T follicular helper cell (primary cell): ENCODE measurements at places on chromosomes 2 and 18.

GRCh38 chr2:138637061-138637460 is 135.5 kb downstream of the SPOPL start:
- DNase-seq = no peak

GRCh38 chr18:31643003-31643402 is 41.4 kb downstream of the B4GALT6 start:
- no peak for DNase-seq

- no peak for DNase-seq
These were observed 20.1 kb downstream of the CTLA4 start for GRCh38 chr2:203887677-203888076.

GRCh38 chr18:52577795-52578194 is 237.8 kb downstream of the DCC start:
- DNase-seq = no peak

DNA sequence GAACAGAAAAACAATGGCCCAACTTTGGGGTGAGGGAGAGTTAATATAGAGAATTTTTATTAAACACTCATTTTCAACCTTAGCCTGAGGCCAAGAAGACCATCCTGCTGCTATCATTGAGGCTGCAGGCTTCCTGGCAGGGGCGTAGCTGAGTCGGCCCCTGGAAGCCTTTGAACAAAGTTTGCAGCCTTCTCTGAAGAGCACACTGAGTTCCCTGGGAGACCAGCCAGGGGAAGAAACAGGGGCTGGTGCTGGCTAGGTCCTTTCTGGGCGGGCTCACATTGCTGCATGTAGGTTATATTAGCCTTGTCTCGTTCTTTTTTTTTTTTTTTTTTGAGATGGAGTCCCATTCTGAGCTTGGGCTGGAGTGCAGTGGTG is 126.8 kb upstream of the HS6ST1 start:
- DNase-seq = no peak

GRCh38 chr2:30135541-30135940 is 11.3 kb upstream of the YPEL5 start:
- DNase-seq = no peak

- DNase-seq = no peak
These were observed 156.6 kb downstream of the INO80D start for GRCh38 chr2:205929246-205929942.

GRCh38 chr18:27094621-27095020 is 90.5 kb downstream of the CHST9 start:
- DNase-seq = no peak

DNA sequence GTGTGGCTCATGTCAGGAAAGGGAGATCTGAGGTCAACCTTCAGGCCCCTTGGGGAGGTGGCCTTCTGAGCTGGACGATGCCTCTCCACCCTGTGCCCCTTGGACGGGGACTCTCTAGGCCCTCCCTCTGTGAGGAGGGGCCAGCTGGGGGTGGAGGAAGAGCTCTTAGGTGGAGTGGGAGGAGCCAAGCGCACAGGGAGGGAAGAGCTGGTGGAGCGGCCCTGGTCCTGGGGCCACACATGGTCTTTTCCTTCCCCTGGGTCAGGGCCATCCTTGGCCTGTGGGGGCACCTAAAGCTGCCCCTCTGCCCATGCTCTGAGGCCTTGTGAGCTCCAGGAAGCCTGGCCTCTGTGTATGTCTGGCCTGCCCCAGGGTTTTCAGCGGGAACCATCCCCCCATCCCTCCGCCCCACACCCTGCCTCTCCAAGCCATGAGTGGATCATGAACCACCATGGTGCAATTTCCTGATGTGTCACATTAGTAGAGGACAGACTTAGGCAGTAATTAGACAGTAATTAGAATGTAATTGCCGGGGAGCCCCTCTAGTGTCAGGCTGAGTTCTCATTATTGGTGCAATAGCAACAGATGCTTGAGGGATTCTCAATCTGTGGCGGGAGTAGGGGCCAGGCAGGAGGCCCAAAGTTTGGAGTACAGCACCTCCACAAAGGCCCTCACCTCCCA is 63.0 kb downstream of the GLI2 start:
- no peak for DNase-seq

DNA sequence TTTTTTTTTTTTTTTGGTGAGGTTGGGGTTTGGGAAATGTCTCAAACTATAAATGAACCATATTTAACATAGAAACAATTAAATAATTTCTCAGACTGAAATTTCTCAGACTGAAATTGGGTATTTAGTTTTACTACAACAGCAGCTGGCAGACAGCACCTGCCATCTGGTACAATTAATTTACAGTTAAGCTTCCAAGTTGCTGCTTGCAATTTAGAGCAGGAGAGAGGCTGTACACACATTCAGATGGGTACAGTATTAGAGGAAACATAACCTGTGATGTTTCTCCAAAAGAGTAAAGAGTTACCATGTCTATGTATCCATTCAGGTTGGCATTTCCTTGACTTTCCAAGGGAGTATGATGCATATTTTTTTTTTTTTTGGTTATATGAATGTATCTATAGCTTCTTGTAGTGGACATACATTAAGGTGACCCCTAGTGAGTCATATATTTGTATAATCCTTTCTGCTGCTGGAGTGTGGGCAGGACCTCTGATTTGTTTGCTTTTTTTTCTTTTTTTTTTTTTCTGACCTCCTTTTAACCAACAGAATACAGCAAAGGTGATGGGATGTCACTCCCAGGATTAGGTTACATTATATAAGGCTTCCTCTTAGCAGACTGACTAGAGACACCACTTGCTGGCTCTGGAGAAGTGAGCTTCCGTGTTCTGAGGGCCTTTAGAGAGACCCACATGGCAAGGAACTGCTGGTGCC is 201.7 kb downstream of the PTH2R start:
- DNase-seq = no peak

- no peak for DNase-seq
These were observed 98.5 kb downstream of the NUP35 start for GRCh38 chr2:183222751-183223150.

DNA sequence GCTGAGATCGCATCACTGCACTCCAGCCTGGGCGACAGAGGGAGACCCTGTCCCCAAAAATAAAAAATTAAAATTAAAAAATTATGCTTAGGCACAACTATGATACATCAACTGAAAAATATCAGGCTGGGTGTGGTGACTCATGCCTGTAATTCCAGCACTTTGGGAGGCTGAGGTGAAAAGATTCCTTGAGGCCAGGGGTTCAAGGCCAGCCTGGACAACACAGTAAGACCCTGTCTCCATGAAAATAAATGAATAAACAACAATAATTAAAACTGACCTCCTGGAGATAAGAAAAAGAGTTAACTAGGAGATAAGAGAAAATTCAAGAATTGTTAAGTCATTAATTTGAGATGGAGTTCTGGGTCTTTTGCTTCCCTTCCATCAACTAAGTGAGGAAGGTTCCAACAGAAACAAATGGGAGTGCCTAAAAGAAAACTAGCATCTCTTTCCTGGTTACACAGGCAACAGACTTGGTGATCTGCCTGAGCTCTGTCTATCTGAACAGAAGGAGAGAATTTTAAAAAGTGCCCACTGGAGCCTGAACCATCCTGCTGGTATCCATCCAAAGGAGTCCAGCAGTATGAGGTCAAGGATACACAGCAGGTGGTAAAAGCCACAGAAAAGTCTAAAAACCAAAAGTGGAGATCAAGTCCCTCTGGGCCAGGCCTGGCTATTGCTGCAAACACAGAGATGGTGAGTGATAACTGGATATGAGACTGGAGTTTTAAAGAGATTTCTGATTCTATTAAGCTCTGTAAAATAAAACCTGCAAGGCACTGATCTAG is 8.8 kb downstream of the PPM1G start:
- DNase-seq = no peak

- DNase-seq = no peak
These were observed 19.0 kb downstream of the SETBP1 start for GRCh38 chr18:44699572-44700261.

- no peak for DNase-seq
These were observed 52.8 kb upstream of the HAAO start for GRCh38 chr2:42844901-42845821.

DNA sequence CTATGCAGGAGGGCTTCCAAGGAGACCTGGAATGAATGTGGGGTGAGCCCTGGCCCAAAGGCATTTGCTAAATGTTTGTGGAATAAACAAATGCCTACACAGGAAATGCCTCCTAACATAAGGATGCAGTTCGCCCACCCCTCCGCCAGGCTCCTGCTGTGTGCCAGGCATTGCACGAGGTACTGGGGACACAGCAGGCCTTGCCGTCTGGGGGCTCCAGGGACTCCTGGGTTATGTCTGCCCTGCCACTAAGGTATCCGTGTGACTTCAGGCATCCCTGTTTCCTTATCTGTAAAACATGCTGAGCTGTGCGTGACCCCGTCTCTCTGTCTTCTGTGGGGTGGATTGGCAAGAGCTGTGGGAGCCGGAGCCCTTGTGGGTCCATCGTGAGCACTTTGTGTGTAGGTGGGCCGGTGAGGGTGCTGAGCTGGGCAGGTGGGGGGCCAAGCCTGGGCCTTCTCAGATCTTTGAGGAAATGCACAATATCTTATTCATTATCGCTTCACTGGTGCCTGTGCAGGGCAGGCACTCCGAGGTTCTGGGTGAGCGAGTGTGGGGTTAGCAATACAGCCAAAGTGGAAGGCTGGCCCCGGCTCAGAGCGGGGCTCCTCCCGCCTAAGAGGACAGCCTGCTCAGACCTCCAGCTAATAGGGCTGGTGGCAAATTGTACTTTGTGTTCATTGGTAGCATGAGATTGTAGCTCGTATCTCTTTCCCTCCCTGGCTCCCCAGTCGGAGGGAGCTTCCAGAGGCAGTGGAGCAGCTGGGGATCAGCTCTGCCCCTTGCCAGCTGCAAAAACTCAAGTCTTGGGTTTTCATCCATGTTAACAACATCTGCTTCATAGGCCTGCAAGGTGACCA is 126.8 kb downstream of the GLI2 start:
- DNase-seq = no peak

- DNase-seq = no peak
These were observed 40.7 kb downstream of the CTDP1 start for GRCh38 chr18:79720359-79720733.

GRCh38 chr2:85589982-85590791 is 5.4 kb upstream of the RNF181 start:
- DNase-seq = no peak

- DNase-seq = no peak
These were observed 814 bp downstream of the FKBP7 start for GRCh38 chr2:178477443-178478129.

- DNase-seq = no peak
These were observed 17.1 kb upstream of the TEX51 start for GRCh38 chr2:126881591-126881990.

DNA sequence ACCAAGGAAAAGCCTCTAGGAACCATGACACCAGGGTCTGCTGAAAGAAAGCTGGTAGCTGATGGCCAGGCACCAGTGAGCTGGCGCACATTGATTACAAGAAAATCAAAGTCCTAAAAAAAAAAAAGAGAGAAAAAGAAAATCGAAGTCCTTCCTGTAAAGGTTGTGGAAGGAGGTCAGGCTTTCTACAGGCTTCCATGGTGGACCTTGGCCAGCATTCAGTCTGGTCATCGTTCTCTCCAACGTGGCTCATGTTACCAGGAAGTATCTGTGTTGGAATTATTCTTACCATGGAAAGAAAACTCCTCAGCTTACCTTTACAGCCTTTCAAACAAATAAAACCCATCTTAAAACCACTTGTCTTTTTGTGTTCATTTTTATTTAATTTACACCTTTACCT is 65.6 kb downstream of the CYB5A start:
- no peak for DNase-seq

- no peak for DNase-seq
These were observed 36.5 kb upstream of the CCDC93 start for GRCh38 chr2:118050386-118050785.

DNA sequence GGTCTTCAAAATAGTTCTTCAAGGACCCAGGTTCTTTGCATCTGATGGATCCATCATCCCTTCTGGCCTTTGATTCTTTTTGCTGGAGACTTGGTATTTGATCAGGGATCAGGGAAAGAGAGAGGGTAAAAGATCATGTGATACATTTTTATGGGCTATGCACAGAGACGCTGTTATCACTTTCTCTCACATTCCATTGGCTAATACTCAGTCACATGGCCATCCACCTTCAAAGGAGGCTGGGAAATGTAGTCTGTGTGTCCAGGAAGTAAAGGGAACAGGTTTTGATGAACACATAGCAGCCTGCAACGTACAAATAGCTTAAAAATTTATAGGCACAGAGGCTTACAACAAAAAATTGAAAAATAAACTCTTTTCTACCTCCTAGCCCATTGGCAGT is 629.6 kb upstream of the FANCL start:
- no peak for DNase-seq

GRCh38 chr2:202069170-202070067 is 3.6 kb upstream of the KIAA2012 start:
- DNase-seq = no peak

GRCh38 chr2:137254052-137254451 is 488.7 kb downstream of the THSD7B start:
- no peak for DNase-seq

- no peak for DNase-seq
These were observed 3.6 kb downstream of the ECEL1 start for GRCh38 chr2:232483923-232484627.

GRCh38 chr2:71692621-71693277 is 239.4 kb downstream of the DYSF start:
- no peak for DNase-seq

GRCh38 chr2:227456102-227456501 is 15.9 kb upstream of the AGFG1 start:
- DNase-seq = no peak

GRCh38 chr2:188079196-188079595 is 212.5 kb upstream of the GULP1 start:
- DNase-seq = no peak

DNA sequence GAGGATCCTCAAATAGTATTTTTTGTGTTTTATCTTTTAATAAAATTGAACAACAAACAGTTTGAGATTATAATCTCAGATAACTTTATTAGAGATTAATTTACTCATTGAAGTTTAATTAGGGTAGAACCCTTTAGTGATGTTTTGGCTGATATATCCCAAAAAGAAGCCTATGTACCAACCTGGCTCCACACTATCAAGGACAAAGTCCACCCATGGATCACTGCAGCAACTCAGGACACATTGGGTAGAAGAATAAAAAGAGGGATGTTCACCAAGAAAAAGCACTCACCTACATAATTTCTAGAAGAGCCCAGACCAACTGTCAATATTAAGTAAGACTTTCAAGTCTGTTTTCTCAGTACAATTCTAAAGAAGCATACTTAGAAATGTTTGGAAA is 112.9 kb downstream of the EXOC6B start:
- DNase-seq = no peak

- no peak for DNase-seq
These were observed 66.4 kb upstream of the POU3F3 start for GRCh38 chr2:104787298-104788065.

GRCh38 chr2:229591611-229592010 is 122.7 kb downstream of the DNER start:
- DNase-seq = no peak

- no peak for DNase-seq
These were observed 133.8 kb upstream of the KCNH7 start for GRCh38 chr2:162972383-162972782.

DNA sequence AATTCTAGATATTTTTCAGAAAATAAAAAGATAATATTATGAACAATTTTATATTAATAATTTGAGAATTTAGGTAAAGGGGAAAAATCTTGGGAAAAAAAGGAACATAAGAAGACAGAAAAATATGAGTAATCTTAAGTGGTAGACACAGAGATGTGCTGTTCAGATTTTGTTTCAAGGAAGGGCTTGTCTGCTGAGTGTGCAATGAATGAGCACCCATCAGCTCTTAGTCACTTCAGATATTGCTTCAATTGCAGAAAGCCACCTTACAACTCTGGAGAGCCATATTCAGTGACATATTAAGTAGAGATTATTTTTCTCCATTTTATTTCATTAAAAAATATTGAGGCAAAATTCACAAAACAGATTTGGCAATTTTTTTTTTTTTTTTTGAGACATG is 282.0 kb upstream of the CHST9 start:
- DNase-seq = no peak
